ENCODE measurements at places on chromosomes 2 and 18. TPM values are rescaled to one million over a fixed set of nuclear protein-coding genes. Genes with fewer than 3 reads are reported as not detected.

The RAMP1 gene
- 0.64 TPM for total RNA-seq

The VWC2L gene
- total RNA-seq = not detected

DNA sequence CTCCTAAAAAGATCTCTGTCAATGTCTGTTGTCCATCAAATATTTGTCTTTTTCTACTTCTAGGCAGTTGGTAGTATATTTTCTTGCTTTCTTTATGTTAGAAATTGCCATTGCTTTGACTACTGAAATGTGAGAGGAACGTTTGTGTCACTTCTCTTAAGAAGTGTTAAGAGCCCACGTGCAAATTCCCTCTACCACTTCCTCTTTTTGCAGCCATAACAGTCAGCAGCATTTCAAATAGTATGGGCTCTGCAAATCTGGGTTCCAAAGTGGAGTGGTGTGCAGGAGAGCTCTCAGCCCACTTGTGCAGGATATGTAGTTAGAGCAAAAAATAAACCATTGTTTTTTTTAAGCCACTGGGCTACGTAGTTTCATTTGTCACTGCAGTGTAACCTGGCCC, 314.0 kb downstream of the MEIS1 start:
- no peak overlapping the region for H3K27ac ChIP-seq
- H3K4me1 ChIP-seq = no peaks in the 10 kb centered on the region
- no peak for DNase-seq
- no peaks in the 10 kb centered on the region for H3K27me3 ChIP-seq

- DNase-seq = no peak
- peaks cover 15% of the 10 kb centered on the region for H3K27me3 ChIP-seq
- H3K27ac ChIP-seq = no peak overlapping the region
- H3K4me3 ChIP-seq = no peak overlapping the region
Measured at GRCh38 chr2:206557321-206557720, 85.0 kb upstream of the FAM237A start.

- no peak overlapping the region for H3K4me3 ChIP-seq
- H3K27ac ChIP-seq = no peak overlapping the region
- no peaks in the 10 kb centered on the region for H3K27me3 ChIP-seq
- DNase-seq = no peak
- no peaks in the 10 kb centered on the region for H3K4me1 ChIP-seq
- H3K36me3 ChIP-seq = no peaks in the 10 kb centered on the region
Measured at GRCh38 chr2:146128216-146128615, 1608.3 kb upstream of the ZEB2 start.

- H3K27me3 ChIP-seq = peaks cover 60% of the 10 kb centered on the region
- peaks cover 14% of the 10 kb centered on the region for H3K4me1 ChIP-seq
- no peak overlapping the region for H3K27ac ChIP-seq
- DNase-seq = no peak
- H3K4me3 ChIP-seq = no peak overlapping the region
Measured at GRCh38 chr2:100818003-100818605, 1.8 kb upstream of the NPAS2 start.

The VIL1 gene
- not detected for total RNA-seq

DNA sequence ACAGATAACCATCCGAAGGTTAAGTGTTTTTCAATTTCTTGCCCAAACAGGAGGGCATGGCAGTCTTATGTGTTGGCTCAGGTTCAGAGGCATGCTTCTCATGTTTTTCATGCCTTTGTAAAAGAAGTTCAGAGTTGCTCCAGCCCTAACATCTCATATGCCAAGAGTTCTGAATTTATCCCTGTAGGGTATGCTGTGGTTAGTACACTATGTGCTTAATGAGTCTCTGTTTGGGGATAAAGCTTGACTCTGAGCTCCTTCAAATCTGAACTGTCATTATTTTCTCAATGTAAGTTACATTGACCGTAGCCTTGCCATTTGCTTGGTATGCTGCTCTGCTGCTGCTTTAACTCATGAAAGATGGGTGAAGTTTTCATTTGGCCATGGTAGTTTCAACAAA, 67.9 kb upstream of the PNPT1 start:
- no peaks in the 10 kb centered on the region for H3K36me3 ChIP-seq
- no peak overlapping the region for H3K4me3 ChIP-seq
- no peak overlapping the region for H3K27ac ChIP-seq
- H3K27me3 ChIP-seq = peaks cover 15% of the 10 kb centered on the region
- no peaks in the 10 kb centered on the region for H3K4me1 ChIP-seq
- DNase-seq = no peak

DNA sequence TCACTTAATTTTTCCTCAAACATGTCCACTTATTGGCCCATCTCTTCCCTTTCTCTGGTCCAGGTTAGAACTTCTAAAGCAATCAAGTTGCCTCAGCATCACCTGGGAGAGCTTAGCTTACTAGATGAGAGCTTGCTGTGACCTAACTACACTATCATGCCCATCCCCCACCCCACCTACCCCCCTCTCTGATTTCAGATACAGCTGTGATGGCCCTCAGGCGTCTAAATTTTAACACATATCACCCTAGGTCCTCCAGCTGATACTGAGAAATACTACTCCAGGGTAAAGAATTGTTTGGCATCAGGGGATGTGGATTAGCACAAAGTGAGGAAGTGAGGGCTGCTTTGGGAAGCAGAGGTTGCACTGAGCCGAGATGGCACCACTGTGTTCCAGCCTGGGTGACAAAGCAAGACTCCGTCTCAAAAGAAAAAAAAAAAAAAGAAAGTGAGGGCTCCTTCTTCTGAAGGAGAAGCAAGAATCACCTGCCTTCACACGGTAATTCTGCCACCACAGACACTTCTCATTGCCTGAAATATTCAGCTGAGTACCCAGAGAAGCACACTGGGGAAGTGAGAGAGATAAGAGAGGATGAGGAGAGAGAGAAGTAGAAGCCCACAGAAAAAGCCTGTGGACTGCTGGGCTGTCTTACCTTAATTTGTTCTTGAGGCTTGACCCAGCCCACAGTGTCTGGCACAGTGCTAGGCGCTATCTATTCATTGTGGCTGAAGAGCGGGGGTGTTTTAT, 263.4 kb downstream of the ASXL3 start:
- no peaks in the 10 kb centered on the region for H3K27me3 ChIP-seq
- H3K27ac ChIP-seq = no peak overlapping the region
- H3K4me1 ChIP-seq = no peaks in the 10 kb centered on the region

DNA sequence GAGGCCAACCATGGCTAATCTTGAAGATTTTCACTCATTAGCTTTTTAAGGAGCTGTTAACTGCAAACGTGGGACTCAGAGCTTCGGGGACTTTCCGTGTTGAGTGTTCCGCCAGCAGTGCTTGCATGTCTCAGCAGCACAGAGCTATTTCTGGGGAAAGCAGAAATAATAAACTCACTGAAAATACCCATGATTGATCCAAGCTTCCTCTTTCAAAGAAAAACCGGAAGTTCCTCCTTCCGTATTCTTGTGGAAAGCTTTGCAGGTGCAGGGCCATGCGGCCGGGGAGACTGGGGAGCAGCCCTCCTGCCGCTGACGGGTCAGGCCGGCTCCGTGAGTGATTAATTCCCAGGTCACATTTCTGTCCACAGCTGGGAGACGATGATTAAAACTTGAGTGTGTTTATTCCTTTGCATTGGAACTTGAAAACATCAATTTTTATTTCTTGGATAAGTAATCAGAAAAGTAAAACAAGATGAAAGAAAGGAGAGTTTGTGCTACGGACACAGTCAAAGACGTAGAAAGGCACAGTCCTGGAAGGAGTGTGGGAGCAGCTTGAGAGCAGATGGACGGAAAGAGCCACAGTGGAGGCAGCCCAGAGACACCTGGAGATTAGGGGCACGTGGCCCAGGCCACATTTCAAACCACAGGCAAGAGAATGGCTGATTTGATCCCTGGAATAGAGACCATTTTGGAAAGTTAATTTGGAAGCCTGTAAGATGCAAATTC, 54.2 kb upstream of the CTDP1 start:
- no peak overlapping the region for H3K27ac ChIP-seq
- no peak overlapping the region for H3K4me3 ChIP-seq
- H3K36me3 ChIP-seq = no peaks in the 10 kb centered on the region

The ANKRD62 gene
- total RNA-seq = not detected

GRCh38 chr2:8438476-8438875, 243.4 kb upstream of the ID2 start:
- H3K4me3 ChIP-seq = no peak overlapping the region
- H3K27ac ChIP-seq = peak overlapping the region; percentile 79
- H3K27me3 ChIP-seq = no peaks in the 10 kb centered on the region
- H3K4me1 ChIP-seq = peaks cover 48% of the 10 kb centered on the region

DNA sequence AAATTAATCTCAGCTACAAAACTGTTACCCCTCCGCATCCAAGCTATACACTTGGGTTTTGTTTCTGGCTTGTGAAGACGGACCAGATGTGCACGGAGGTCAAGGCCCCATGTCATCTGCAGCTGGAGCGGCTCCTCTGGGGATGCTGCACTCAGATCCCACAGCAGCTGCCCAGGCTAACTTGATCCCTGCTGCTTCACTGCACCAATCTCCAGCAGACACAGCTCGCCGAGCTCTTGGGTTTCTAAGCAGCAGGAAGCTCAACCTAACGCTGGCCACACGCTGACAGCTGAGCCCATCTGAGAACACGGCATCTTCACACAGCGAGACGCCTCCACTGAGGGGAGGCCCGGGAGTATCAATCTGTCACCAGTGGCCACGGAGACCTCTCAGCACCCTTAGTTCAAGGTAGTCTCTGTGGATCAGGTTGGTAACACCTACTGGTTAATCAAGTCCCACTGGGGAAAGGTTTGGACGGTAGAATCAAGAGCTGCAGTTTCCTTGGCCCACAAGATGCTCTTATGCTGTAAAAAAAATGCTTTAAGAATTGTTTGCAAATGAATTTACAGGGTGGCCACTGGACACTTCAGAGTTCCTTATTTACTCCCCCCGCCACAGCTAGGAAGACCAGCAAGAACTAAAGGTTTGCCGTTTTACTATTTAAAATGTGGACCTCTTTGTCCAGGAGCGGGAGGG, 67.5 kb downstream of the EMILIN2 start:
- peaks cover 8% of the 10 kb centered on the region for H3K4me1 ChIP-seq
- no peak overlapping the region for H3K27ac ChIP-seq
- no peaks in the 10 kb centered on the region for H3K27me3 ChIP-seq

DNA sequence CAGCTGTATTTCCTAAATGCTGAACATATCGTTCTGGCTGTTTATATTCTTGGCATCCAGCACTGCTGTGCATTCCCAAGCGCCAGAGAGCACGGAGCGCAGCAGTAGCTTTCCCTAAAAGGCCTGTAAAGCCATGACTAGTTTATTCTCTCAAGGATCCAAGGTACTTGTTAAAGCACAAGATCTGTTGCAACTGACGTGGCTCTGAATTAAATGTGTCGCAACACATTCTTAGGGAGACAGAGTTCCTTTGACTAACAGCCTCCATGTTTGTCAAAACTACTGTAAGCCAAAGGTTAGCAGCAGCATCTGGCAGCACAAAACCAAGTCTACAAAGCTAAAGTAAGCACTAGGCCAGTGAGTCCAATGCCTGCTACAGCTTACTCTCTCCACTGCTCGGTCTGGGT, 188.6 kb upstream of the FN1 start:
- H3K4me3 ChIP-seq = no peak overlapping the region
- H3K27ac ChIP-seq = no peak overlapping the region
- peaks cover 2% of the 10 kb centered on the region for H3K4me1 ChIP-seq
- DNase-seq = no peak
- no peaks in the 10 kb centered on the region for H3K36me3 ChIP-seq

The RAB6C gene
- total RNA-seq = 0.18 TPM

The ACVR1 gene
- total RNA-seq = 18.7 TPM

DNA sequence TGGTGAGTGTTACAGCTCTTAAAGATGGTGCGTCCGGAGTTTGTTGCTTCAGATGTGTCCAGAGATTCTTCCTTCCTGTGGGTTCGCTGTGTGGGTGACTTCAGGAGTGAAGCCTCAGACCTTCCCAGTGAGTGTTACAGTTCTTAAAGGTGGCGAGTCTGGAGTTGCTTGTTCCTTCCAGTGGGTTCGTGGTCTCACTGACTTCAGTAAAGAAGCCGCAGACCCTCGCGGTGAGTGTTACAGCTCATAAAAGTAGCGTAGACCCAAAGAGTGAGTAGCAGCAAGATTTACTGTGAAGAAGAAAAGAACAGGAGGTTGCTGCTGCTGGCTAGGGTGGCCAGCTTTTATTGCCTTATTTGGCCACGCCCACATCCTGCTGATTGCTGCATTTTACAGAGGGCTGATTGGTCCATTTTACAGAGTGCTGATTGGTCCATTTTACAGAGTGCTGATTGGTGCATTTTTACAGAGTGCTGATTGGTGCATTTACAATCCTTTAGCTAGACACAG, 34.0 kb upstream of the SPTBN1 start:
- H3K36me3 ChIP-seq = no peaks in the 10 kb centered on the region
- H3K4me3 ChIP-seq = peak overlapping the region; percentile 59
- peaks cover 4% of the 10 kb centered on the region for H3K27me3 ChIP-seq

- H3K4me3 ChIP-seq = no peak overlapping the region
- H3K4me1 ChIP-seq = peaks cover 44% of the 10 kb centered on the region
- H3K27me3 ChIP-seq = no peaks in the 10 kb centered on the region
- peak; percentile 61 for DNase-seq
Measured at GRCh38 chr2:147297820-147298219, 547.0 kb upstream of the ACVR2A start.

GRCh38 chr2:24182507-24182906, 7.7 kb downstream of the FAM228A start:
- H3K27ac ChIP-seq = no peak overlapping the region
- no peak overlapping the region for H3K4me3 ChIP-seq
- peaks cover 5% of the 10 kb centered on the region for H3K4me1 ChIP-seq
- no peaks in the 10 kb centered on the region for H3K27me3 ChIP-seq
- DNase-seq = no peak

DNA sequence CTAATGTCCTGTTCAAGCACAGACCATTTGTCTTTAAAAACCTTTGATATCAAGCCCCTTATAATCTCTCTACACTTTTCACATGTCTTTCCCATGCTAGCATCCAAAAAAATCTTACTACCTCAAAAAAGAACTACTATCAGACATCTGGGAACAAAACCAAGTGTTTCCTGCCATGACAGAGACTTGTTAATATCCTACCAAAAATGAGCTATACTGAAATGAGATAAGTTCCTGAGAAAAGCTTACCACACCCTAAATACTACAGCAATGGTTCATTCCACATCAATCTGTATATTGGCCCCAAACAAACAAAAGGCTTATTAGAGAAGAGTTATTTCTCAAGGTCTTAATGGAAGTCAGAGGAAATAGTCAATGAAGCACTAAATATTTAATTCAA, 230.1 kb downstream of the DYM start:
- H3K27ac ChIP-seq = no peak overlapping the region
- no peaks in the 10 kb centered on the region for H3K27me3 ChIP-seq
- DNase-seq = no peak
- H3K36me3 ChIP-seq = peaks cover 16% of the 10 kb centered on the region
- peaks cover 20% of the 10 kb centered on the region for H3K4me1 ChIP-seq

GRCh38 chr2:151475071-151475470, 65.4 kb downstream of the RIF1 start:
- H3K4me1 ChIP-seq = peaks cover 12% of the 10 kb centered on the region
- DNase-seq = no peak
- no peak overlapping the region for H3K27ac ChIP-seq
- no peak overlapping the region for H3K4me3 ChIP-seq
- peaks cover 74% of the 10 kb centered on the region for H3K36me3 ChIP-seq
- H3K27me3 ChIP-seq = no peaks in the 10 kb centered on the region

The AGXT gene
- total RNA-seq = not detected

The SULT1C2 gene
- not detected for total RNA-seq

Data from activated CD8-positive, alpha-beta memory T cell treated with anti-CD3 and anti-CD28 coated beads, Interleukin-2, amount 10 ng/mL, durations not matched to agents 7 days and 5 days (primary cell).